Suppressor macrophage (primary cell): ENCODE measurements at places on chromosomes 6 and 20.

- peak; percentile 29 for DNase-seq
These were observed 6.3 kb downstream of the SDCBP2 start for GRCh38 chr20:1322511-1323245.

DNA sequence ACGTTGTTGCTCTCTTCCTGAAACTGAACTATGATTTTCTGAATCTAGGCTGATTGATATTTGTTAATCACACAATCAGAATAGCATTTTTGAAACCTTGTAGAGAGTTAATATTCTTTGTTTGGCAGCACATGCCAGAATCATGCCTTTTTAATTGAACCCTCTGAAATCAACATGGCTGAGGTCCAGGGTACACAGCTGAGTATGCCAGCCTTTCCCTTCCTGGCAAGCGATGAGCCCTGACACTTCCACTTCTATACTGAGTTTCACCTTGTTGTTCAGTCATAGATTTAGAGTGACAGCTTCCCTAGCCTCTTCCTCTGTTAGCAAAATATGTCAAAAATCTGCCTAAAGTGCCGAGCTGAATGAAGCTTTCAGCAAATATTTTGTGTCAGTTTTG is 6.8 kb downstream of the HDDC2 start:
- DNase-seq: no peak

GRCh38 chr6:142853244-142854180 is 91.5 kb downstream of the HIVEP2 start:
- no peak for DNase-seq

DNA sequence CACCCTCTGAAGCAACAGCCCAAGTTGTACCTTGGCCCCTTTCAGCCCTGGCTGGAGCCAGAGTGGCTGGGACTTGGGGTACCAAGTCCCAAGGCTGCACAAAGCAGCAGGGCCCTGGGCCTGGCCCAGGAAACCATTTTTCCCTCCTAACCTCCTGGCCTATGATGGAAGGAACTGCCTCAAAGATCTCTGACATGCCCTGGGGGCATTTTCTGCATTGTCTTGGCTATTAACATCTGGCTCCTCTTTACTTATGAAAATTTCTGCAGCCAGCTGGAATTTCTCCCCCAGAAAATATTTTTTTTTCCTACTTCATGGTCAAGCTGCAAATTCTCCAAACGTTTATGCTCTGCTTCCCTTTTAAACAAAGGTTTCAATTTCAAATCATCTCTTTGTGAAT is 269.4 kb upstream of the CDYL start:
- DNase-seq: no peak

GRCh38 chr6:154503658-154504057 is 6.8 kb downstream of the CNKSR3 start:
- DNase-seq: no peak

DNA sequence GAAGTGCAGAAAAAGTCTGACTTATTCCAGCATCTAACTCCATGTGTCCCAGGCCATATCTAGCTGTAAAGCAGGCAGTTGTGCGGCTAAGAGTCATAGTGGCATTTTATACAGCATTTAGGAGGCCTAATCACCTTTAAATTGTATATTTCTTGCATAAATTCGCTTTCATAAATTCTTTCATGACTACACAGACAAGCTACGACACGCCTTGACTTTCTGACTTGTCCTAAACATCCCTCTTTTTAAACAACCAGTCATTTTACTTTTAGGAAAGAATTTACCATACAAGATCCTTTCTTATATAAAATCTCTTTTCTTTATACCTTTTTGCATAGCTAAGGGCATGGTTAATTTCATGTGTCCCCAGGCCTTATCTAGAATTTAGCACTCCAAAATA is 81.7 kb upstream of the THBS2 start:
- no peak for DNase-seq

DNA sequence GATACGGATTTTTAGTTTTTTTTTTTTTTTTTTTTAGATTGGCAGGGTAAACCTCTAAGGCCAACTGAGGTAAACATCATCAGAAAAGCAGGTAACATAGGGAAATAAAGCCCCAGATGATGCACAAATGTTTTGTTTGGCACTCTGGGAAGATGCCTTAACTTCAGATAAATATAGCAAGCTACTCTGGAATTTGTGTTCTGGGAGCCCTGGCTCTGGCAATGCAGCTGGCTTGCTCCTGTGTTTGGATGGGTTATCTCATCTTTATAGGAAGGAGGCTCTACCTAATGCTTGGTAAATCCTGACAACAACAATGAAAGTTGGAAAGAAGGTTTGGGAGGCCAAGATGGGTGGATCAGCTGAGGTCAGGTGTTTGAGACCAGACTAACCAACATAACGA is 77.4 kb downstream of the GFOD1 start:
- DNase-seq: no peak

DNA sequence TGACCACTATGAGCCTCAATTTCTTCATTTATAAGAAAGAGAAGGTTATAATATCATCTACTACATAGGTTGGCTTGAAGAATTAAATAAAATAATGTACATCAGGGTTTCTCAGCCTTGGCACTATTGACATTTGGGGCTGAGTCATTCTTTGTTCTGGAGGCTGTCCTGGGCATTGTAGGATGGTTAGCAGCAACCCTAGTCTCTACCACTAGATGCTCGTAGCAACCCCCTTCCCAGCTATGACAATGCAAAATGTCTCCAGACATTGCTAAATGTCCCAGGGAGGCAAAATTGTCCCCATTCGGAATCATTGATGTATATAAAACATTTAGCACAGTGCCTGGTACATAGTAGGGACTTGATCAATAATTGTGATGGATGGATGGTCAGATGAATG is 152.1 kb downstream of the KHDC1L start:
- no peak for DNase-seq

- DNase-seq: no peak
These were observed 413.4 kb upstream of the JARID2 start for GRCh38 chr6:14832427-14832826.

GRCh38 chr6:73579851-73580246 is 59.0 kb upstream of the EEF1A1 start:
- DNase-seq: peak; percentile 74

- DNase-seq: peak; percentile 21
These were observed 519.4 kb downstream of the CDKAL1 start for GRCh38 chr6:21053612-21054011.

GRCh38 chr6:157335829-157336228 is 12.5 kb upstream of the TMEM242 start:
- no peak for DNase-seq
